ENCODE measurements at places on chromosomes 1 and 21. TPM values are rescaled to one million over a fixed set of nuclear protein-coding genes. Genes with fewer than 3 reads are reported as not detected.

WDR64 gene
- polyA plus RNA-seq, result 0.22 TPM

GRCh38 chr1:207883104-207883651 lies 27.7 kb downstream of the CD34 start:
- H3K36me3 ChIP-seq, result no peaks in the 10 kb centered on the region
- H3K4me1 ChIP-seq, result peaks cover 25% of the 10 kb centered on the region
- H3K27ac ChIP-seq, result peak overlapping the region; percentile 85

- DNase-seq, result no peak
- no peak overlapping the region for H3K27ac ChIP-seq
- H3K36me3 ChIP-seq, result peaks cover 2% of the 10 kb centered on the region
- H3K27me3 ChIP-seq, result no peaks in the 10 kb centered on the region
- H3K4me3 ChIP-seq, result no peak overlapping the region
Measured at GRCh38 chr1:23163395-23163794, 5.3 kb downstream of the LUZP1 start.

DNA sequence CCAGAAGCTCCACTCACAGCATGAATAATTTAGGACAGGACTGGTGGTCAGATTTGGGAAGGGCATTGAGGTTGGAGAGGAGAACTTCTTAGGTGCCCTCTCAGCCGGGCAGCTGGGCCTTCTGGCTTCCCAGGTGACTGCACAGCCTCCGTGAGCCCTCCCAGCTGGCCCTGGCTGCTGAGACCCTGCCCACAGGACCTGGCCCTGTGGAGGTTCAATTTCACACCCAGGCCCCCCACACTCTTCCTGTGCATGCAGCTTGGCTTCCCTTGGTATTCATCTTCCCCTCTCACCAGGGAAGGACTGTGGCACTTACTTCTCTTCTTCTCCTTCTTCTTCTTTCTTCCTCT lies 50.6 kb downstream of the NDUFS5 start:
- H3K4me1 ChIP-seq, result no peaks in the 10 kb centered on the region
- H3K27ac ChIP-seq, result no peak overlapping the region
- H3K4me3 ChIP-seq, result no peak overlapping the region
- DNase-seq, result no peak

DNA sequence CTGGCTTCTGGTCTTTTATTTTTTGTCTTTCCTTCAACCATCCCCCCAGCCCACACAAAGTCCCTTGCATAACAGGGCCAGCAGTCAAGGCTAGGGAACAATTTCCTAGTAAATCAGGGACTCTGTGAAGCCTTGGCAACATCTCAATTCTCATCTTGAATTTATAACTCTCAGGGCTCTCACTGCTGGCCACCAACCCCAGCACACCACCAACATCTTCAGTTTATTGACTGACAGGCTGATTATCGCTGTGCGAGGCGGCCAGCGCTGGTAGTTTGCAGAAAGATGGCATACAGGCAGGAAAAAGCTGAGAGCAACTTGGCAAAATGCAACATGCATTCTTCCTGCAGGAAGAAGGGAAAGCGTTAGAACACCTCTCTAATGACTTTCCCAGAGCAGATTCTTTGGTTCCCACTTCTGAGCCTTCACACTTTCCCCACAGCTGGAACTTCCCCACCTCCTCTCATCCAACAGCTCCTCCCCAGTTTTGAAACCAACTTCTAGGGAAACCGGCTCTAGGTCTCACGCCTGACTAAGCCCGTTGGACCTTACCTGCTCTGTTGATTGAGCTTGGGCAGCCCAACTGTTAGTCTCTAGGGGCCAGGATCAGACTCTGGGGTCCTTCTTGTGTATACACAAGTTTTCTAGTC lies 26.3 kb upstream of the CSF1 start:
- no peak for DNase-seq
- H3K4me3 ChIP-seq, result no peak overlapping the region
- H3K27ac ChIP-seq, result no peak overlapping the region

DNA sequence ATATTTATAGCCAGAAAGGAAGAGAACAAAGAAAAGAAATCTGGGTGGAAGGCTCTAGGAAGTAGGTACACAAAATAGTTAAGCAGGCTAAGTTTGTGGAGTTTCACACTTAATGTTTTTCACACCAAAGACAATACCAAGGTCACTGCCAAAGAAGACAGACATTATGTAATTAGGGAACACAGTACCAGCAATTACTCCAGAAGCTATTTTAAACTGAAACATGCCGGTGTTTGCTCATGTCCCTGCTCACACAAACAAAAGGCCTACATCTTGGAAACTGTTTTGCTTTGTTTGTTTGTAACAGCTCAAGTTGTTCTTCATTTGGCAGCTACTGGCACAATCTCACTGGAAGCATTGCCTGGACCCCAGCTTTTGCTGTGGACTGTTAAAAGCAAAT lies 88.5 kb upstream of the DAB1 start:
- H3K27ac ChIP-seq, result no peak overlapping the region
- H3K4me1 ChIP-seq, result no peaks in the 10 kb centered on the region
- no peak for DNase-seq
- no peak overlapping the region for H3K4me3 ChIP-seq
- H3K36me3 ChIP-seq, result no peaks in the 10 kb centered on the region
- no peaks in the 10 kb centered on the region for H3K27me3 ChIP-seq
